Urinary bladder (tissue), 4 donors: ENCODE measurements at places on chromosomes 16 and 17. TPM values are rescaled to one million over a fixed set of nuclear protein-coding genes. Genes with fewer than 3 reads are reported as not detected.

Gene SPATA32
- not detected for polyA plus RNA-seq

Gene NACA2
- polyA plus RNA-seq = not detected

Gene GCGR
- polyA plus RNA-seq = 0.16 TPM

Gene AOC2
- polyA plus RNA-seq = 2.1 TPM

Gene AANAT
- polyA plus RNA-seq = not detected

Gene PRRT2
- 8.2 TPM for polyA plus RNA-seq

Gene RPH3AL
- polyA plus RNA-seq = 7.1 TPM

Gene HOXB9
- 0.35 TPM for polyA plus RNA-seq

Gene KRT39
- not detected for polyA plus RNA-seq

Gene OTOA
- 0.05 TPM for polyA plus RNA-seq

Gene CES2
- polyA plus RNA-seq = 32.5 TPM

Gene POLG2
- polyA plus RNA-seq = 7.1 TPM

Gene GH1
- polyA plus RNA-seq = 0.11 TPM

Gene CDT1
- 1.5 TPM for polyA plus RNA-seq

Gene CPNE7
- polyA plus RNA-seq = 1.8 TPM

Gene ABCA9
- 13.1 TPM for polyA plus RNA-seq

Gene CACNA1H
- polyA plus RNA-seq = 151 TPM

Gene KRTAP2-2
- not detected for polyA plus RNA-seq

Gene MINK1
- 45.2 TPM for polyA plus RNA-seq

Gene ASPHD1
- polyA plus RNA-seq = 1.1 TPM

Gene PRSS36
- polyA plus RNA-seq = 2.6 TPM

Gene DLG4
- 17.1 TPM for polyA plus RNA-seq

Gene TAC4
- polyA plus RNA-seq = not detected

Gene NPW
- 0.08 TPM for polyA plus RNA-seq

Gene USP31
- polyA plus RNA-seq = 3.7 TPM

Gene WFIKKN2
- 0.32 TPM for polyA plus RNA-seq

Gene WNT9B
- polyA plus RNA-seq = 0.48 TPM

Gene SLC12A3
- polyA plus RNA-seq = 0.06 TPM

Gene CLUH
- 51.3 TPM for polyA plus RNA-seq

Gene EVPL
- polyA plus RNA-seq = 9.0 TPM

Gene MYH2
- polyA plus RNA-seq = 0.15 TPM

Gene CACNG3
- not detected for polyA plus RNA-seq

Gene LGALS9
- polyA plus RNA-seq = 50.1 TPM

Gene RUNDC3A
- 1.8 TPM for polyA plus RNA-seq

Gene HYDIN
- polyA plus RNA-seq = 0.15 TPM

Gene KCNJ18
- polyA plus RNA-seq = not detected

Gene SCARF1
- polyA plus RNA-seq = 9.3 TPM

Gene DCAKD
- polyA plus RNA-seq = 39.4 TPM

Gene ZNF747
- polyA plus RNA-seq = 11.9 TPM
